ENCODE measurements at places on chromosomes 16 and 17. TPM values are rescaled to one million over a fixed set of nuclear protein-coding genes. Genes with fewer than 3 reads are reported as not detected.

Gene RNF227
- 5.4 TPM for total RNA-seq

DNA sequence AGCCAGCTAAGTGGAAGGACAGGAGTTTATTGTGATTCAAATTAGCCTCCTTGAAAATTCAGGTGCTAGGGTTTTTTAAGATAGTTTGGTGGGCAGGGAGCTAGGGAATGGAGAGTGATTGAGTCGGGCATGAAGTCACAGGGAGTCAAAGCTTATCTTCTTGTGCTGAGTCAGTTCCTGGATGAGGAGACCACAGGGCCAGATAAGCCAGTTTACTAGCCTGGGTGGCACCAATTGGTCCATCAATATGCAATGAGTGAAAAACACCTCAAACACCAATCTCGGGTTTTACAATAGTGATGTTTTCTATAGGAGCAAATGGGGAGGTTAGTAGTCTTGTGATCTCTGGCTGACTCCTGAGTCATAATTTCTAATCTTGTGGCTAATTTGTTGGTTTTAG lies 165.1 kb downstream of the ABCC12 start:
- no peaks in the 10 kb centered on the region for H3K36me3 ChIP-seq
- no peak overlapping the region for H3K4me3 ChIP-seq
- H3K27me3 ChIP-seq = no peaks in the 10 kb centered on the region
- no peak overlapping the region for H3K27ac ChIP-seq
- no peak for DNase-seq
- H3K4me1 ChIP-seq = no peaks in the 10 kb centered on the region

DNA sequence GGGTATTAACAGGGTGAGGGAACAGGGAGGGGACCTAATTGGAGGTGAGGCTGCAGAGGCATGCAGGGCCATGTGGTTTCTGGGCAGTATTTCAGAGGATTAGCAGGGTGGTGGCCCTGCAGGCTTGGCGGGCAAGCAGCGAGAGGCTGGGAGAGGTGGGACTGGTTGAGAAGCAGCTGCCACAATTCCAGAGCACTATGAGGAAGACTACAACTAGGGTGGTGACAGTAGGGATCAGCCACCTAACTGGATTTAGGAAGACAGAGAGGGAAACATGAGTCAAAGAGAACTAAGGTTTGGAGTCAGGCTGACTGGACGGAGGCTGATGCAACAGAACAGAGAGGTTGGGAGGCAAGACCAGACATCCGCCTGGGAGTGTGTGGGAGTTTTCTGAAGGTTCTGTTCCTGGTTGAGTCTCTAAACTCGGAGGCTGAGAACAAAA lies 12.3 kb downstream of the ALOXE3 start:
- no peak overlapping the region for H3K4me3 ChIP-seq
- DNase-seq = no peak
- peaks cover 7% of the 10 kb centered on the region for H3K4me1 ChIP-seq
- no peak overlapping the region for H3K27ac ChIP-seq
- no peaks in the 10 kb centered on the region for H3K36me3 ChIP-seq

DNA sequence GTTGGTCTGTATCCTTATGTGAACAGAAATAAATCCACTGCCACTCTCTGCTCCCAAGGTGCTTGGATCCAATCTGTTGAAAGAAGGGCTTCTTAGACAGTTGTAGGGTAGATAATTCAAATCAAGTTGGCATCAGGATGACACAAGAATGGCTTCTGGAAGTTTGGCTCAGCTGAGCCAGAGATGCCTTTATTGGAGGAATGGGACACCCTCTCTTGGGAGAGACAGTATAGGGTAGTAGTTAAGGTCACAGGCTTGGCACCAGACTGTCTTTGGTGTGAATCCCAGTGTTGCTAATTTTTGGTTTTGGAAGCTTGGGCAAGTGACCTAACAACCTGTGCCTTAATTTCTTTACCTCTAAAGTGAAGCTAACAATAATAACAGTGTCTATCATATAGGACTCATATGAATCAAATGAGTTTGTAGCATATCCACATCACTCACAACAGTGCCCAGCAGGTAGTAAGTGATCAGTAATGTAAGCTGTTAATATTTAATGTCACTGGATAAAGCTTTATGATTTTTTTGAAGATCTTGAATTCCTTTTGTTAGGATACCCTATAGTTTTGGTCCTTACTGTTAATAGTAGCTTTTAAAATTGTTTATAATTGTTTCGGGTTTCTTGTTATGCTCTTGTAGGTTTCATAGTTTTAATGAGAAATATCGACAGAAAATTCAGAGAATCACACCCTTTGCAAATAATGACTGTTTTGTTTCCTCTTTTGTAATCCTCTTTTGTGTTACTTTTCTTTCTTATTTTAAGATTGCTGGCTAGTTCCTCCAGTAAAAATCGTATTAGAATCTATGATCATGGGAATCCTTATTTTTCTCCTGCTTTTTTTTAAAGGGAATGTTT lies 19.1 kb downstream of the ZNRF1 start:
- peaks cover 9% of the 10 kb centered on the region for H3K4me1 ChIP-seq
- H3K27ac ChIP-seq = no peak overlapping the region
- DNase-seq = no peak
- no peaks in the 10 kb centered on the region for H3K27me3 ChIP-seq

Gene MYO1D
- 257 TPM for total RNA-seq

Gene NLRC3
- 3.7 TPM for total RNA-seq

DNA sequence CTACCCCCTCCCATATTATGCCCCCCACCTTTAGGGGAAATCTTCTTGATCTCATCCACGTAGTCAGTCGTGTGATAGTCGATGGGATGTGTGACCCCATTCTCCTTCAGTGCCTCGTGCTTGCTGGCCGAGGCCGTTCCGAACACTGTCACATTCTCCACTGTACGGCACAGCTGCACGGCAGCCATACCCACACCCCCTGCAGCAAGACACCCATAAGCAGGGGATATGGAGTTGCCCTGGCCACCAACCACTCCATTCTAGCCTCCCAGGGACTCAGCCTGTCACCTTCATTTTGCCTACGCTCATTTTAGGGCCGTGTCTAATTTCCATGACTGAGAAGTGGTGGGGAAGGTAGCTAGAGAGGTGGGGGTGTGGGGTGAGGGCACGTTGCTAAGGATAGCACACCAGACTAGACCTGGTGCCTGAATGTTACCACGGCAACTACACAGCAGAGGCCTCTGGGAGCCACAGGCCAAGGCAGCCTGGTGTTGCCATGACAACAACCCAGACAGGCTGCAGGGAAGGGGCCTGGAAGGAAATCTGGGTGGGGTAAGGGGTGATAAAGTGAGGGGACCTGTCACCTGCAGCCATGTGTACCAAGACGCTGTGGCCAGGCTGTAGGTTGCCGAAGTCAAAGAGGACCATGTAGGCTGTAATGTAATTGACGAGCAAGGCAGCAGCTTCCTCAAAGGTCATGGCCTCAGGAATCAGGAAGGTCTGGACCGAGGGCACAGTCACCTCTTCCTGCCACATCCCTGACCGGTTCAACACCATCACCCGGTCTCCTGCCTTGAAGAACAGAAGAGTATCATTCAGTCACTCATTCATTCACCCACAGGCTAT lies 4.0 kb downstream of the VAT1 start:
- H3K36me3 ChIP-seq = peaks cover 12% of the 10 kb centered on the region
- no peak for DNase-seq
- peaks cover 15% of the 10 kb centered on the region for H3K4me1 ChIP-seq
- H3K4me3 ChIP-seq = no peak overlapping the region
- no peak overlapping the region for H3K27ac ChIP-seq
- no peaks in the 10 kb centered on the region for H3K27me3 ChIP-seq

GRCh38 chr16:85522308-85522841 lies 90.7 kb upstream of the GSE1 start:
- no peak overlapping the region for H3K27ac ChIP-seq
- no peak overlapping the region for H3K4me3 ChIP-seq
- DNase-seq = no peak

DNA sequence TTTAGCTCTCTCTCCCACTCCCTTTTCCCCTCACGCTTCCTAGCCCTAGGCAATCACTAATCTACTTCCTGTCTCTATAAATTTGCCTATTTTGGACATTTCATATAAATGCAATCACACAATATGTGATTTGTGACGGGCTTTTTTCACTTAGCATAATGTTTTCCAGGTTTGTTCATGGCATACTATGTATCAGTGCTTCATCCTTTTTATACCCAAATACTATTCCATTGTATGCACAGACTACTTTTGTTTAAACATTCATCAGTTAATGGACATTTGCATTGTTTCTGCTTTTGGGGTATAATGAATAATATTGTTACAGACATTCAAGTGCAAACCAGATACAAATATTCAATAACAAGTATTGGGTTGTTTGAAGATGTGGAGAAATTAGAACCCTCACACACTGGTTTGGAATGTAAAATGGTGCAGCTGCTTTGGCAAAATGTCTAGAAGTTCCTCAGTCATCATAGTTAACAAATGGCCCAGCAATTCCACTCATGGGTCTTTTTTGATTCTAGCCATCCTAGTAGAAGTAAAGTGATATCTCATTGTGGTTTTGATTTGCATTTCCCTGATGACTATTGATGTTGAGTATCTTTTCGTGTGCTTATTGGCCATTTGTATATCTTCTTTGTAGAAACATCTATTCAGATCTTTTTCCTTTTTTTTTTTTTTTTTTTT lies 67.7 kb downstream of the TBX4 start:
- H3K27ac ChIP-seq = no peak overlapping the region
- DNase-seq = no peak
- no peak overlapping the region for H3K4me3 ChIP-seq
- H3K4me1 ChIP-seq = no peaks in the 10 kb centered on the region
- H3K27me3 ChIP-seq = no peaks in the 10 kb centered on the region

- no peaks in the 10 kb centered on the region for H3K4me1 ChIP-seq
- H3K4me3 ChIP-seq = no peak overlapping the region
Measured at GRCh38 chr17:82177761-82178498, 34.7 kb downstream of the CCDC57 start.

DNA sequence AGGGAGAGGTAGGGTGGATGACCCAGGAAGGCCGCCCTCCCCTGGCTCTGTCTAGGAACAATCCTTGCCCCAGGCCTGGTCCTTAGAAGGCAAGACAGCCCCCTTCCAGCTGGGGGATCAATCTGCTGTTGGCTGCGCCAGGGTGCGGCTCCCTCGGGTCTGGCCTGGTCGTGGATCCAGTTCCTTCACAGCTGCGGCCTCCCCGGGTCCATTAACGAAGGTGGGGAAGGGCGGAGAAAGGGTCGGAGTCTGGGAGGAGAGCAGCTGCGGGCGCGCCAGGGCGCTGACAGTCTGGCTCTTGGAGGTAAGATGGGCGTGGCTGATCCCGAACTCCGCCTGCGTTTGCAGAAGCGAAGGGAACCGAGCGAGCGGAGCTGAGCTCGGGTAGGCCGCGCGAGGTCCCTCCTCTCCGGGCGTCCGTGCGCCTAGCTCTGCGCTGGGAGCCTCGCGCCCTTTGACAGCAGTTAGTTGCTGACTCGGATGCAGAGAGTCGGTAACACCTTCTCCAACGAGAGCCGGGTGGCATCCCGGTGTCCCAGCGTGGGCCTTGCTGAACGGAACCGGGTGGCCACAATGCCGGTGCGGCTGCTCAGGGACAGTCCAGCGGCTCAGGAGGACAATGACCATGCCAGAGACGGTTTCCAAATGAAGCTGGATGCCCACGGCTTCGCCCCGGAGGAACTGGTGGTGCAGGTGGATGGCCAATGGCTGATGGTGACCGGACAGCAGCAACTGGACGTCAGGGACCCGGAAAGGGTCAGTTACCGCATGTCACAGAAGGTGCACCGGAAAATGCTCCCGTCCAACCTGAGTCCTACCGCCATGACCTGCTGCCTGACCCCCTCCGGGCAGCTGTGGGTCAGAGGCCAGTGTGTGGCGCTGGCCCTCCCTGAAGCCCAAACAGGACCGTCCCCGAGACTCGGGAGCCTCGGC lies at the start of gene HSPB9:
Gene HSPB9 (plus strand): TSS at position 434 of the 933 bp plus-strand sequence. CDS start 47 bp downstream, at position 481.
- H3K4me1 ChIP-seq = peaks cover 7% of the 10 kb centered on the region
- no peak for DNase-seq
- H3K27ac ChIP-seq = no peak within 1 kb of the TSS
- H3K27me3 ChIP-seq = no peaks in the 10 kb centered on the region
- no peak within 1 kb of the TSS for H3K4me3 ChIP-seq
- H3K36me3 ChIP-seq = peaks cover 11% of the 10 kb centered on the region

Gene SCGB1C2
- total RNA-seq = not detected

DNA sequence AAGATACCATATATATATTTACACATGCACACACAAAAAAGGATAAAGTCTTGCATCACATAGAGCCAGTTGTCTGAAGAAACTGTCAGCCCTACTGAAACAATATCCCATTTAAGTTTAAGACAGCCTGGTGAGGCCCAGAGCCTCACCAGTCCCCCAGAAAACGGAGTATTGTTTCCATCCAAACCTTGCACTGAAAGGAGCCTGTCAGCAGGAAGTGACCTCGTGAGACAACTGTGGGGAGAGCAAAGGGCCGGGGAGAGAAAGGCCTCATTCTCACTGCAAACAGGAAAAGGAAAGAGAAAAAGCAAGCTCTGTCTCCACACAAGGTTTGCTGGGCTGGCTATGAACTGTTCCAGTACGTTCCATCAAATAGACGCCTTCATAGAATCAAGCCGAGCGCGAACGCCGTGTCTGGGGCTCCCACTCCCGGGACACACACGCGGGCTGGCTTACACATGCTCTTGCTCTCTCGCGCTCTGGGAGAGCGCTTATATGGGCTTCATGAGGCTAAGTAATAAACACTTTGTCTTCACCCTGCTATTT lies 44.4 kb upstream of the ZFHX3 start:
- H3K27me3 ChIP-seq = no peaks in the 10 kb centered on the region
- no peak for DNase-seq
- H3K4me1 ChIP-seq = peaks cover 22% of the 10 kb centered on the region
- peak overlapping the region; percentile 68 for H3K4me3 ChIP-seq
- H3K36me3 ChIP-seq = no peaks in the 10 kb centered on the region

- no peaks in the 10 kb centered on the region for H3K27me3 ChIP-seq
- no peak overlapping the region for H3K4me3 ChIP-seq
- peaks cover 4% of the 10 kb centered on the region for H3K4me1 ChIP-seq
- DNase-seq = no peak
- no peaks in the 10 kb centered on the region for H3K36me3 ChIP-seq
Measured at GRCh38 chr17:77542011-77542410, 401.2 kb downstream of the SEC14L1 start.

GRCh38 chr17:381941-382643 lies 29.5 kb upstream of the RPH3AL start:
- no peak overlapping the region for H3K4me3 ChIP-seq
- no peaks in the 10 kb centered on the region for H3K27me3 ChIP-seq
- peaks cover 2% of the 10 kb centered on the region for H3K4me1 ChIP-seq
- H3K36me3 ChIP-seq = no peaks in the 10 kb centered on the region

Gene PYDC1
- total RNA-seq = not detected

Measured in thoracic aorta (tissue), 2 donors.